ENCODE measurements at places on chromosomes 5 and 9.
A peak's percentile ranks its signal among the peaks of the same experiment; 100 is the strongest.

DNA sequence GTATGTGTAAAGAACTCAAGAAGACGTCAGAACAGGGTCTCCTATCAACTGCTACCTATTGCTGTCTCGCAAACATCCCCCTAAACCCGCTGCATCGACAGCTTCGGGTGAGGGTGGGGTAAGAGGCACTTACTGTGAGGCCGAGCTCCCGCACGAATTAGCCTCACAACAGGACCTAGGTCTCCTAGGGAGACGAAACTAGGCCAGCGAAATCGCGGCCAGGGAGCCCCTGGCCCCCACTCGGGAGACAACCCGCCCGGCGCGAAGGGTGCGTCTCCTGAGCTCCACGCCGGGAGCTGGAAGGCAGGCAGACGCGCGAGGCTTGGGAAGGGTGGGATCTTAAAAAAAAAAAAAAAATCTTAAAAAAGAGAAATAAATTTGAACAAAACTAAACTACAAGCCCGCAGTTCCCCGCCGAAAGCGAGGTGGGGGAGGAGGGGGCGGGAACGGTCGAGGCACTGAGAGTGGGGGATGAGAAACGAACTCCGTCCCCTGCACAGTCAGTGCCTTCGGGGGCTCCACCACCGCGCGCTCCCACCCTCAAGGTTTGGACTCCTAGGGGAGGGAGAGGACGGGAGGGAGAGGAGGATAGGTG lies 33.0 kb upstream of the NFIB start:
- no peak for DNase-seq

GRCh38 chr9:5231212-5231611 lies at the start of gene INSL4:
Gene INSL4, plus strand, starts transcription at chr9:5231419. Its CDS starts 105 bp downstream, at chr9:5231524.
- no peak for DNase-seq

- peak; percentile 51 for DNase-seq
These were observed 27.6 kb downstream of the AQP7 start for GRCh38 chr9:33374634-33375237.

DNA sequence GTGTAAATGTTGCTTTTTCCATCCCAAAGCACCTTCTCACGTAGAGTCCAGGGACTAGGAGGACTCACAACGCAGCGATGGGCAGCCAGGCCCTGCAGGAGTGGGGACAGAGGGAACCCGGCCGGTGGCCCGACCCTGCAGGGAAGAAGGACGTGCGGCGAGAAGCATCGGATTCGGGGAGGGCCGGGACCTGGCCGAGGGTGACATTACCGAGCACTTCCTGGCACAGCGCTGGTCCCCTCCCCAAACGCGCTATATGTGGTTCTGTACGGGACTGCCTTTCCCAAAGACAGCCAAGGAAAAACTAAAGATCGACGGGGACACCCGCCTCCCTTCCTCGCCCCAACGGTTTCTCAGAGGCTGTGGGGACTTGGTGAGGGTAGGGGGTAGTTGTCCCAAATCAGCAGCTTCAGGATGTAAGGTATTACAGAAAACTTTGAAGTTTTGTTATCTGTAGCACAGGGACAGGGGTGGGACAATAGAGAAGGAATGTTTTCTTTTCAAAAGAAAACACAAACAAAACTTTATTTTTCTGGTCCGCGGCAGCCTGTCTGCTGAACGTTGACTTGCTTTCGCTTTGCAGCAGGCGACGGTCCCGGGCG lies 887 bp upstream of the MAP3K1 start:
- no peak for DNase-seq

GRCh38 chr5:126449751-126450271 lies 26.6 kb downstream of the GRAMD2B start:
- no peak for DNase-seq

- no peak for DNase-seq
These were observed 706.4 kb downstream of the SEMA5A start for GRCh38 chr5:8839361-8840055.

GRCh38 chr9:79945495-79945894 lies 373.7 kb downstream of the TLE4 start:
- DNase-seq = no peak

GRCh38 chr9:116316246-116316645 lies 162.7 kb downstream of the PAPPA start:
- no peak for DNase-seq

GRCh38 chr9:75083188-75083970 lies 4.6 kb downstream of the NMRK1 start:
- no peak for DNase-seq

GRCh38 chr5:137604348-137605095 lies 105.4 kb upstream of the SPOCK1 start:
- DNase-seq = no peak

DNA sequence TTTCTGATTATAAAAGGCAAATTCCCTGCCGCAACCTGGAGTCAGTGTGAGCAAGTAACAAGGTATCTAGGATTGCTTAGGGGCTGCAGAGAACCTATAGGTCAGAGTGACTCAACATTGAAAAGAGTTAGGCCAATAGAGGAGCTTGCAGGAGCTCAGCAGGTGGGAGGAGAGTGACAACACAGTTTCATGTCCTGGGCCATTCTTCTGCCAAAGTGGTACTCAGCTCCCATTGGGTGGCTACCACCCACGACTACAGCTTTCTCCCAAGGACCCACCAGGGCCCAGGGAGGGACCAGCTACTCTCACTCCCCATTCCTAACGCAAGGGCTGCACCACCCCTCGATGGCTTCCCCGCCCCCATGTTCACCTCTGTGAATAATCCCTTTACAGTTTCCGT lies 86.7 kb upstream of the SPATA31C2 start:
- no peak for DNase-seq

- no peak for DNase-seq
These were observed 23.6 kb downstream of the QRFP start for GRCh38 chr9:130872912-130873503.

GRCh38 chr9:4630836-4631235 lies 31.3 kb upstream of the PLPP6 start:
- DNase-seq = no peak

DNA sequence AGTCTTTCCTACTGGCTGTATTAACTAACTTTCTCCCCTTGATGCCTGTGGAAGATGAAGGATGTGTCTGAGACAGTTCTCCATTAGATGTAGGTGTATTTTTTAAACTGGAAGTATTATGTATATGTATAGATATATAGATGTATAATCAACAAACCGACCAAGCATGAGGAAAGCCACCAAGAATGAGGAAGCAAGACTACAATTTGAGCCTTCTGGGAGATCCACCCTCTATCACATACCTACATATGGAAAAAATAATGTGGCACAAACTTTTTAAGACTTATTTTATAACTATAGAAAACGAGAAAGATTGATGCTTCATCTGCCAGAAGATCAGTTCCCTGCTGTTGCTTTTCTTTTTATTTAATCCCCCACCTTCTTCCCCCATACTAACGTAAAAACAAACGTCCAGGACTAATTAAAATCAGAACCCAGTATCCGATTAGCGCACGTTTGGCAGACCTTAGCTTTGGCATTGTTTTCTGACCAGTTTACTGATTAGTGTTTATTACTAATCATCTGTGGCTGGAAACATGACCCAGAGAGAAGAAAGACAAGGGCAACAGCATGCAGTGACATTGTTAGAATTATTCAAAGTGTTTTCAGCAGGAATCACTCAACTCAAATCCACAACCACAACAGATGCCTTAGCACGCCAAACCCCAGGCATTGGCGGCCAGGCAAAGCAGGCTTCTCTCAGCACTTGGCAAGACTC lies 490.2 kb downstream of the EBF1 start:
- no peak for DNase-seq

GRCh38 chr5:39369123-39369815 lies 5.0 kb upstream of the C9 start:
- no peak for DNase-seq

DNA sequence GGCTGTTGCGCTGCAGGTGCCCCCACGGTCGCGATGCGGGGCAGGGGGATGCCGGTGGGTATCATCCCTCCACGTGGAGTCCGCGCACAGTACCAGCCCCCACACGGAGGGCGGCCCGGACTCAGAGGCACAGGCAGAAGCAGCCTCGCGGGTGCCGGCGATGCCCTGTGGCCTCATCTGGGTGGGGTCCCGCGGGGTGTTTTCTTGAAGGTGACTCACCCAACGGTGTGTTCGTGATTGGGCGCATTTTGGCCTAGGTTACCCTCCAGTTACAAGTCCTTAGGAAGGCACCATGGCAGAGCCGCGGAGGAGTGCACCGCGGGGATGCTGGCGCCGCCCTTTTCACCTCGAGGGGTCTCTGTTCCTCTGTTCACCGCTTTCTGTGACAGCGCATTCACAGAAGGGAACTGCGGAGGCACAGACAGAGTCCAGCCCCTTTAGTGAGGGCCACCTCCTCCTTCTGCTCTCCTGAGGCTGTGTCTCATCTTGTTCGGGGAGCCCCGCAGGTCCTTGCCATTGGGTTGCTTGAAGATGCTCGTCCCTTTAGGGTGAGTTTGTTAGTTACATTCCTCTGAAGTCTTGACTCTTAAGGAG lies 21.6 kb upstream of the EXOC3 start:
- DNase-seq = no peak

DNA sequence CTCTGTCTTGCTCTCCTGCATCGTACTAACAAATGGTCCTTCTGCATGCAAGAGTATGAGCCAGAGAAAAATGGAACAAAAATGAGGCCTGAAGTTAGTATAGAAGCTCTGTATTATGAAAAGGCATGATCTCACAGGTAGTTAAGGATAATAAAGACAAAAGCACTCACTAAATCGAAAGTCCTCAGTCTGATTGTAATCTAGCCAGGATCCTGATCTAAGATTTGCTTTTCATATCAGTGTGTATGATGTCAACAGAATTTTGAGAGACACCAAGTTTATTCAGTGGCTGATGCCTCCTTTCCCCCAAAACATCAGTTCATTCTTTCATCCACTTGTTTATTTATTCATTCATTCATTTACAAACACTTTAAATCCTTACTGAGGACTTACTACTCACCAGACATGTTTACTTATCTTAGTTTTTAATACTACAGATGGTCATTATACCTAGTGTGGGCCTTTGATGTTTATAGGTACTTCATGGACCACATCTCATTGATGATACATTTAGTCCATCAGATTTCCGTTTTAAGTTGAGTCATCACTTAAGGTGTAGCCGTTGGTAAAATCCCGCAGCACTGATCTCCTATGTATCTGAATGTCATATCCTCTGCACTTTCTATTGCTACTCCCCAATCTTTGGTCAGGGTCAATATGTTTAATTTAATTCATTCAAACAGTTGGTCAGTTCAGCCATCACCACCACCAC lies 105.2 kb upstream of the DHFR start:
- DNase-seq = no peak

GRCh38 chr5:17174965-17175364 lies 42.5 kb upstream of the BASP1 start:
- DNase-seq = no peak

GRCh38 chr9:98147582-98147981 lies 28.6 kb upstream of the TRIM14 start:
- no peak for DNase-seq

- no peak for DNase-seq
These were observed 727 bp upstream of the DNAJA1 start for GRCh38 chr9:33024126-33024965.

- DNase-seq = no peak
These were observed 995 bp downstream of the IPPK start for GRCh38 chr9:92668746-92669526.

DNA sequence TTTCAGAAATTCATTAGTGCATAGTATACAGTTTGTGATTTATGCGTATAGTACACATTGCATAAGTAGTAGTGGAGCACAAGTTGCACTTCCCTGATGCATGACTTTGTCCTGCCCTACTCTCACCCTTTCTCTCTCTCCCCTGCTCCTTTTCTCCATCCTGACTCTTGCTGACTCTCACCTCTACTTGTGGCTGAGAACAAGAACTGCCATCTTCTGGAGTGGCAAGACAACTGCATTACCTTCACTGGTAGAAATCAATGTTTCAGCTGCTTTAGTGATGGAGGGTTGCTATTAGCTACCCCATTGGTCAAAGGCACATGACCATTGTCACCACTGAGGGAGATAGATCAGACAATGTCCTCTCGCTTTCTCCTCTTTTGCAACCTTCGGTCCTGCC lies 26.9 kb downstream of the SPEF2 start:
- DNase-seq = no peak

DNA sequence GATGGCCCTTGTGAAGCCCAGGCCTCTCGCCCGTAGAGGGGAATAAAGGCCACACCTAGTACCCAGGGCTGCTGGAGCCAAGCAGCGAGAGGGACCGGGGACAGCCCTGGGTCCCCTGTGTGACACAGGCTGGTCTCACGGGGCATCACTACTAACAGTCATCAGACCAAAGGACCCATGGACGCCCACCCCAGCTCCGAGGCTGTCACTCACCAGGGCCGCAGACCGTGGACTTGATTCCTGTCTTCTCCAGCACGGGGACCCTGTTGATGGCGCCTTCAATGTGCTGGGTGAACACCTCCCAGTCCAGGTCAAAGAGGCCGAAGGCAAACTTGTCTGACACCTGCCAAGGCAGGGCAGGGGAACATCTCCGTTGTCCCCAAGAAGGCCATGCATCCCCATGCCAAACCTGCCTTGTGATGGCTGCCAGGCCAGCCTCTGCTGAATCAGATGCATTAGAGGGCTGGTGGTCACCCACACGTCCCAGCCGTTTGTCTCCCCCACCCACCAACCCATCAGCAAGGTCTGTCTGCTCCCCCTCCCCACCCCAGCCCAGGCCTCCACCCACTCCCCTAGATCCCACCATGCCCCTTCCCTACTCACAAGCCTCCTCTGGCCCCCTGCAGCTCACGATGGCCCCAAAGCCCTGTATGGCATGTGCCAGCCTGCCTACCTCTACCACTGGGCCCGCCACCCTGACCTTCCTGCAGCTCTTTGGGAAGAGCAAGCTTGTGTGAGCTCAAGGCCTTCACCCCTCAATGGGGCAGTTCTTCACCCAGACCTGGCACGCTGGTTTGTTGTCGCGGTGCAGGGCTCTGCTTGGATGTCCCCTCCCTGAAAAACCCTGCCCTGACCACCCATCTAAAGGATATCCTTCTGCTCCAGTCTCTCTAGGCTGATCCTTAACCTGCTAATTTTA lies 20.8 kb downstream of the SARDH start:
- no peak for DNase-seq

GRCh38 chr5:147481874-147482705 lies 27.8 kb downstream of the DPYSL3 start:
- DNase-seq = no peak

DNA sequence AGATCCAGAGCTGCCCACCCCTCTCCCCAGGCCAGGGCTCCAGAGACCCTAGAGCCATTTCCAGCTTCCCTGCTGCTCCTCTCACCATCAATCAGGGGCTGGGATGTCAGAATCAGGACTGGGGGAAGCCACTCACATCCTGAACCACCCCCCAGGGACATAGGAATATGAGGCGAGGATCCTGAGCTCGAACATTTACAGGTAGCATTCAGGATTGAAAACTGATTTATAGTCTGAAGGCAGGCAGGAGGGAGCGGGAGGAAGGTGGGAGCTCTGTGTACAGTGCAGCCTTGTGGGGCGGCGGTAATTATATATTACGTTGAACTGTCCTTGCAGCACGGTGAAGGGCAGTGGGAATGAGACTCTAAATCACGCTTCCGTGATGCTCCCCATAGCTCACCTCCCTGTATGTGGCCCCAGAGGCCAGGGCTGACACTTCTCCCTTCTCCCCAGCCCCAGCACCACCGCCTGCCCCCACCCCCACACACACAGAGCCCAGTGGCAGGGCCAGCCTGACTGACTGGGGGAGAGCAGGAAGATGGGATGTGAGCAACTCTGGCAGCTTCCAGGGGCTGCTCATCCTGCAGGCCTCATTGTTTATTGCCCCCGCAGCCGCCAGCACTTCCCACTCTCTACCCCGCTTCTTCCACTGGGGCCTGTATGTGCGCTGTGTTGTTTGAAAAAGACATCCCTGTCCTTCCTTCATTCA lies 76.0 kb upstream of the HSPA9 start:
- DNase-seq = no peak

GRCh38 chr5:101877451-101877850 lies 418.6 kb downstream of the SLCO4C1 start:
- no peak for DNase-seq

GRCh38 chr9:121889990-121890563 lies 203.0 kb downstream of the TTLL11 start:
- no peak for DNase-seq
